Bone marrow (tissue), 2 donors: ENCODE measurements at places on chromosomes 5 and 9.

- DNase-seq: no peak
Measured at GRCh38 chr5:54357408-54358058, 47.2 kb upstream of the ARL15 start.

GRCh38 chr9:133103183-133103986 is 17.7 kb downstream of the RALGDS start:
- DNase-seq: no peak

GRCh38 chr9:109319626-109320241 is 1.1 kb downstream of the EPB41L4B start:
- no peak for DNase-seq

GRCh38 chr5:116457062-116457461 is 117.6 kb downstream of the SEMA6A start:
- DNase-seq: no peak

- DNase-seq: no peak
Measured at GRCh38 chr9:98410185-98410697, 154.8 kb upstream of the TBC1D2 start.

- DNase-seq: no peak
Measured at GRCh38 chr9:129891569-129891968, 56.3 kb downstream of the USP20 start.

DNA sequence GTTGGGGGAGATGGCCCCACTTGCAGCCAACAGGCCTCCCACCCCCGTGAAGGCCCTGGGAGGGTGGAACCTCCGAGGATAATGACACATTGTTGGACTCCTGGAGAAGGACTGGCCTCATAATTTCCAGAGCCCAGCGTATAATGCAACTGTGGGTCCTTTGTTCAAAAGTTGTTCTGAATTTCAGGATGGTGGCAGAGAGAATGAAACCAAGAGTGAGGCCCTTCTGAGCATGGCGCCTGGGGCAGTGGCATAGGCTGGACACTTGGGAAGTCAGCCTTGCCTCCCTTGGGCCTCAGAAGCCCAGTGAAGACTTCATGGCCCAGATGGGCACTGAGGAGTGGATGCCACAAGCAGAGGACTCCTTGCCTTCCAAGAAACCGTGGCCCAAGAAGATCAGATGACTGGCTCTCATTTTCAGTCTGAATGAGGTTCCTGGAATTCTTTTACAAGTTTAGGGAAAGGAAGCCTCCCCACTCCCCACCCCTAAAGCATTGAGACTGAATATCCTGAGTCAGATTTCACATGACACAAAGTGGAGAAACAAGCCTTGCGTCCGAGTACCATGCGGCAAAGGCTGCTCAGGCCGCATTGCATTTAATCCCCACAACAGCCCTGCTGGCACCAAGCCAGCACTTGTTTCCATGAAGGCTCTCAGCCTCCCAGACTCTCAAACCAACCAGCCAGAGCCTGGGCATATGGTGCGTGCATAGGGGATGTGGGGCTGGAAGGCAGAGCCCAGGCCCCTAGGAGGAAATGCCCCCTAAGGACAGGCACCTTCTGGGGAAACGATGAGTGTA is 96.7 kb upstream of the SMIM23 start:
- DNase-seq: no peak

DNA sequence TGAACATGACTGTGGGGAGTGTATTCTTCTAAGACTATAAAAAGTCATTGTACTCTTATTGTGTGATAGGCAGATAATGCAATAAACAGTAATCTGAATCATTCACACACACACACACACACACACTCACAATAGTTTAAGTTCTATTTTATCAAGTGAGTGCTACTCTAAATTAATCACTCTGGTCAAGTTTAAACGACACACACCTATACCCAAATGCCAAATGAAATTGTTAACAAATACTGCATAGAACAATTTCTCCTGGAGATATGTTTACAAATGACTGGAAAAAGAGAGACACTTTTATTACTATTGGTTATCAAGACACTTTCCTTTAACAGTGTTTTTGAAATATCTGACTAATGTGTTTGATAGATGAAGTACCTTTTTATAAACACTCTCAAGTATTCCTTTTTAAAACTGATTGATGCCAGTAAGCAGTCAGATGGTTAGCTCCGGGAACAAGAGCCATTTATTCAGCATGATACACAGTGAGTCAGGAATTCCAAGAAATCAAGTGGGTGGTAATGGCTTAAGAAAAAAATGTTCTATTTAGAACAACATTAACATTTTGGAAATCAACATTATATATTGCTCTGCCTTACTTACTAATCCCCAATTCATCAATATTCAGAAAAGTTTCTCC is 521.6 kb upstream of the ST8SIA4 start:
- DNase-seq: no peak

GRCh38 chr5:126443374-126443851 is 20.2 kb downstream of the GRAMD2B start:
- no peak for DNase-seq

DNA sequence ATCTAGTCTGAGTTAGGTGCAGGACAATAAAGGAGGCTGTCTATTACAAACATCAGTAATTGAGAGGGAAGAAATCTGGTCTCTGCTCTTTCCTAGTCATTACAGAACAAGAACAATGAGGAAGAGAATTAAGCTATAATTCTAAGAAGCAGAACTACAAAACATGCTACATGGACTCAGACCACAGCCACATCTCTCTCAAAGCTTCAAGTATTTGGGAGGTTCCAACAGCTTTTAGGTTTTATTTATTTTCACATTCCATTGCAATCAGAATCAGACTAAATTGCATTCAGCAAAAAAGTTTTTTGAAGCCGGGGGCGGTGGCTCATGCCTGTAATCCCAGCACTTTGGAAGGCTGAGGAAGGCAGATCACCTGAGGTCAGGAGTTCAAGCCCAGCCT is 1.1 kb upstream of the GRPEL2 start:
- DNase-seq: no peak

- peak; percentile 80 for DNase-seq
Measured at GRCh38 chr9:129626079-129626624, at the start of gene NTMT1. Gene NTMT1 (plus strand): TSS chr9:129626163. CDS start chr9:129632704, 6,541 bp downstream.

GRCh38 chr9:93136011-93136440 is 2.0 kb upstream of the NINJ1 start:
- DNase-seq: no peak

- no peak for DNase-seq
Measured at GRCh38 chr9:110104261-110104809, 103.6 kb downstream of the C9orf152 start.

GRCh38 chr5:152004095-152004494 is 79.4 kb upstream of the GLRA1 start:
- no peak for DNase-seq

GRCh38 chr5:116506488-116506887 is 68.1 kb downstream of the SEMA6A start:
- no peak for DNase-seq

- DNase-seq: no peak
Measured at GRCh38 chr9:124078641-124079040, 67.1 kb downstream of the LHX2 start.

- no peak for DNase-seq
Measured at GRCh38 chr5:149019679-149020078, 43.2 kb downstream of the SH3TC2 start.

GRCh38 chr5:174412374-174412773 is 312.0 kb upstream of the MSX2 start:
- DNase-seq: no peak

GRCh38 chr5:157594675-157595459 is 19.3 kb upstream of the ADAM19 start:
- DNase-seq: no peak

DNA sequence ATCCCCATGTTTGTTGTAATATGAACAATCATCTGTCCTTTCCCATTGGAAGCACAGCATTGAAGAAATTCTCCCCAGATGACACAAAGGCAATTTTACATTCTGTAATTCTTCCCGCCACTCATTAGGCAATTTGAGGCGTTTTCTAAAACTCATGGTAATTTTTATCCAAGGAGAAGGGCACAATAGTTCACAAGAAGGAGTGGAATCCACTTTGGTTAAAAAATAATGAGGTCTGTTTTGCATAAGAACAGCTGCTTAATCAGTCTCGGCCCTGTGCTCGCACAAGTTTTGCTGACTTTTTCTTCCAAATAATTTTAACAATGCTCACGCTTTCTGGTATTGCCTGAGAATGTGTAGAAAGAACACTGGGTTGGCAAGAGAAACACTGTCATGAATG is 94.0 kb downstream of the CAVIN4 start:
- no peak for DNase-seq
